Kidney glomerular epithelial cell (primary cell): ENCODE measurements at places on chromosomes 3 and 15.

DNA sequence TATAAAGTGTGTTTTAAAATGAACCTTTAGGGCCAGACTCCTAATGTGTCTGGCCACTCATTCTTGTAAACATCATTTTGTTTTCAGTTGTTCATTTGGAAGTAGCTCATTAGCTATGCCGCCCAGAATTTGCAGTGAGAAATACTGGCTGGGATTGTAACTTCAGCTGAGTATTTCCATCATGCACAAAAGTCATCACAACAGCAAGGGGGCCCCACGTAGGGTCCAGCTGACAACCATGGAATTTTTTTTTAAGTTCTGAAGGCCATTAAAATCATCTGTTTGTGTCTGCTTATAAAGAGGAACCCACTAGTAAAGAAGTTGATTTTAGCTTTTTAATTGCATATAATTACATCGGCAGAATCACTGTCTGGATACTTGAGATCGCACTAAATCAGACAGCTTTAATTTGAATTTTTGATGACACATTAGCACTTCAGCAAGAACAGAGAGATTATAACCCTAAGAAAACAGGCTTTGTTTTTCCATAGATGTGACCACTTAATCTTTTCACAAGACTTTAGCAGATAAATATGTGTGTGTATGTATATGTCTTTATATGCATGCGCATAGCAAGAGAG, 46.3 kb upstream of the SKOR1 start:
- DNase-seq: no peak

GRCh38 chr15:81373176-81373575, 837 bp downstream of the TMC3 start:
- DNase-seq: no peak

- DNase-seq: no peak
These were observed at the start of gene PLA2G4D for GRCh38 chr15:42094512-42094963. PLA2G4D (minus strand) TSS chr15:42094562; CDS start chr15:42094459, 103 bp downstream.

GRCh38 chr3:151901644-151902285, 28.3 kb downstream of the SUCNR1 start:
- DNase-seq: no peak

DNA sequence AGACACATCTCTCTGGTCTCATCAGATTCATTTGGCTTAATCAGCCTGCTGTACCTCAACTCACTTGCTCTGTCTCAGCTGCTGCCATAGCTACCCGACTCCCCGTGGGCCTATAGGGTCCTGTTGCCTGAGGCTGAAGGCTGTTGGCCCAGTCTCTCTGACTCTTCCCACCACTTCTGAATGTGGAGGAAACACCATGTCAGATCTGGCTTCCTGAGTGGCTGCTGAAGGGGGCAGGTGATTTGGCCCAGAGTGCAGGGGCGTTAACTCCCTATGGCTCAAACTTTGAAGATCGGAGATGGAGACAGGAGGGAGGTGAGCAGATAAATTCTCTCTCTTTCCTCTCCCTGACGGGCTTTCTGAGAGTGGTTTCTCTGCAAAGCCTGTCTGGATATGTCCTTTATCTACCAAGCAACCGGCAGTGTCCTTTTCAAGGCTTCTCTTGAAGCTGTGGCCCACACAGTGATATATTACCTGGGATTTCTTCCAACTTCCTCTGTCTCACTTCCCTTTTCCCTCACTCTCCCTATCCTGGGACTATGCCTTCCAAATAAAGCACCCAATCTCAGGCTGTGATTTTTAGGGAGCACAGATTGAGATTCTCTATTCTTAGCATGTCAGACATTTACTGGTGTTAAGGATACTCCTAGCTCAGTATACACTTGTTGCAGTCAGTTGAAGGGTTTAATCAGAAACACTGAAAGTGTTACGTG, 334.9 kb upstream of the TBC1D5 start:
- no peak for DNase-seq

DNA sequence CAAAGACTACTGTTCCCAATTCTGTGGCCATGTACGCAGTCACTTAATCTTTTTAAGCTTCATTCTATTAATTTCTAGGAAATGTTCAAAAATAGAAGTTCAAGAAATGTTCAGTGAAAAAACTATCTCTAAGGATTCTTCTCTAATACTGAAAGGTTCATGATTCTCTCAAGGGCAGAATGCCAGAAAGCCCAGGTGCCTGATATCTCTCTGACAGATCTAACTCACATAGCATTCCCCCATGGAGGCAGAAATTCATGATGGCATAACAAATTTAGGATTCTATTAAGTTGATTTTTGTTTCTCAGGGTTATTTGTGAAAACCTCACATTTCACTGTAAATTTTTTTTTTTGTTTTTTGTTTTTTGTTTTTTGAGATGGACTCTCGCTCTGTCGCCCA, 17.5 kb downstream of the CHRM5 start:
- DNase-seq: no peak

DNA sequence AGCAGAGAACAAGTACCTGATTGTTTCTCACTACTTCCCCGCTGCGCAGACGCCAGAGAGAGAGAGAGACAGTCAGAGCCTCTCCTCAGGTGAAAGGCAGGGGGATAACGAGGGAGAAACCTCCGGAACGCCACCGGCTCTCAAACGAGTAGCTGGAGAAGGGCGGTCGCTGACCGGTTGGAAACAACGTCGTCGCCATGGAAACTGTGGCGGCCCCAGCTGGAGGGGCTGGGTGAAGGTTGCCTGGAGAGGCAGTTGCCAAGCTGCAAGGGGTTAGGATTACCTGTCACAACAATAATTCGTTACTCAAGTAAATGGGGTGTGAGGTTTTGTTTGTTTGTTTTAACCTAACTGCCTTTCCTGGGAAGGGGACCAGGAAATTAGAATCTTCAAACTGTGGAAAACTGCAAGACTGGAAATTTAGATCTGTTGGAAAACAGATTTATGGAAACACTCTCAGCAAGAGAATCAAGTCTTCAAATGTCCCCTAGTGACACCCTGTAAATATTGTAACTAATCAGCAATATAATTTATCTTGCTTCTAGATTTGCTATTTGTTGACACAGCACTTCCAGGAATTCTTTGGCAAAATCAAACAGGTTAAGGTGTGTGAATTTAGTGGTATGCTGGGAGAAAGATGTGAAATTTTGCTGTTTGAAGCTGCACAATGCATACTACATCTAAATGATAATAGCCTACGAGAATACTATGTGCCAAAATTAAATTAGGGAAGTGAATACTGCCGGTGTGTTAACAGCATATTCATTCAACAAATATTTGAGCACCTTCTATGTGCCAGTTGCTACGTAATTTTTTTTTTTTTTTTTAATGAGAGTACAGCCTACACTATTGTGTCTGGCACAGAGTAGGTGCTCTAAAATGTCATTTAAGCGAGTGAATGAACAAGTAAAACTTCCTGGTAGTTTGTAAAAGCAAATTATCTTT, at the start of gene DNAH12:
TSS of gene DNAH12 (minus strand) at position 164 of the 945 bp plus-strand sequence. CDS start 1,474 bp downstream, outside the sequence.
- peak; percentile 30 for DNase-seq
